GM18507 (cell line): ENCODE measurements at places on chromosomes 1 and 21.
A peak's percentile ranks its signal among the peaks of the same experiment; 100 is the strongest.

DNA sequence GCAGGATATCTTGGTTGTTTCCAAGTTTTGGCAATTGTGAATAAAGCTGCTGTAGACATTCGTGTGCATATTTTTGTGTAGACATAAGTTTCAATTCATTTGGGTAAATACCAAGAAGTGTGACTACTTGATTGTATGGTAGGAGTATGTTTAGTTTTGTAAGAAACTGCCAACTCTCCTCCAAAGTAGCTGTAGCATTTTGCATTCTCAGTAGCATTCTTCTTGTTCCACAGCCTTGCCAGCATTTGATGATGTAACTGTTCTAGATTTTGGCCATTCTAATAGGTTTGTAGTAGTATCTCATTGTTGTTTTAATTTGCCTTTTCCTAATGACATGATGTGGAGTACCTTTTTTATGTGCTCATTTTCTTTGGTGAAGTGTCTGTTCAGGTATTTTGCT lies 38.6 kb upstream of the PLA2G4A start:
- DNase-seq, result no peak

DNA sequence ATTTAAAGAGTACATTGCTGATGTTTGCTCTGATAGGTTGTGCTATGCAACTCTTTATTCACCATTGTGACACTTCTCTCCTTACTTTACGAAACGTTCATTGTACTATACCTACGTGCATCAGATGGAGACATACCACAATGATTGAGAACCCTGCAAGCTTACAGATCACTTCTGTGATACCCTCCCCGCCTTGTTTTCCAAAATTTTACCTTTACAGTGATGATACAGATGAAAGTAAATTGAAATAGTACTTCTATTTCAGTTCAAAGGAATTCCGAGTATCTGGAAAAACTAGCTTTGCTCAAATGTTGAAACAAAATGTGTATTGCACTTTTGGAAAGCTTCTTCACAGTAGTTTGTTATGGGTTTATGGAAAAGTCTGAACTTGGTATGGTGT lies 3.3 kb downstream of the OR14K1 start:
- DNase-seq, result no peak

- DNase-seq, result peak; percentile 50
These were observed 23.3 kb downstream of the TOMM20 start for GRCh38 chr1:235105051-235106043.

DNA sequence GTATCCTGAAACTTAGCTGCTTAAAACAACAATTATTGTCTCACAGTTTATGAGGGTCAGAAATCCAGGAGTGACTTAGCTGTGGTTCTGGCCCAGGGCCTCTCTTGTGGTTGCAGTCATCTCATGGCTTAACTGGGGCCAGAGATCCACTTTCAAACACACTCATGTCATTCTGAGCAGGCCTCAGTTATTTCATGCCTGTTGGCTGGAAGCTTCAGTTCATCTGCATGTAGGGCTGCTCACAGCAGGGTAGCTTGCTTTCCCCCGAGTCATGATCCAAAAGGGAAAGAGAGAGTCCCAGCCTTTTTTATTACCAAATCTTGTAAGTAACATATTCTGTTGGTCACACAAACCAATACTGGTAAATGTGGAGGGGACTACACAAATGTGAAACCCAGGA lies 96.6 kb upstream of the B3GALT2 start:
- DNase-seq, result no peak

- no peak for DNase-seq
These were observed 55.7 kb downstream of the WNT9A start for GRCh38 chr1:227891955-227892488.

GRCh38 chr1:116157096-116157495 lies 45.9 kb downstream of the MAB21L3 start:
- DNase-seq, result no peak
